Ecto neural progenitor cell (in vitro differentiated cells): ENCODE measurements at places on chromosomes 2 and 18.
A peak's percentile ranks its signal among the peaks of the same experiment; 100 is the strongest.

DNA sequence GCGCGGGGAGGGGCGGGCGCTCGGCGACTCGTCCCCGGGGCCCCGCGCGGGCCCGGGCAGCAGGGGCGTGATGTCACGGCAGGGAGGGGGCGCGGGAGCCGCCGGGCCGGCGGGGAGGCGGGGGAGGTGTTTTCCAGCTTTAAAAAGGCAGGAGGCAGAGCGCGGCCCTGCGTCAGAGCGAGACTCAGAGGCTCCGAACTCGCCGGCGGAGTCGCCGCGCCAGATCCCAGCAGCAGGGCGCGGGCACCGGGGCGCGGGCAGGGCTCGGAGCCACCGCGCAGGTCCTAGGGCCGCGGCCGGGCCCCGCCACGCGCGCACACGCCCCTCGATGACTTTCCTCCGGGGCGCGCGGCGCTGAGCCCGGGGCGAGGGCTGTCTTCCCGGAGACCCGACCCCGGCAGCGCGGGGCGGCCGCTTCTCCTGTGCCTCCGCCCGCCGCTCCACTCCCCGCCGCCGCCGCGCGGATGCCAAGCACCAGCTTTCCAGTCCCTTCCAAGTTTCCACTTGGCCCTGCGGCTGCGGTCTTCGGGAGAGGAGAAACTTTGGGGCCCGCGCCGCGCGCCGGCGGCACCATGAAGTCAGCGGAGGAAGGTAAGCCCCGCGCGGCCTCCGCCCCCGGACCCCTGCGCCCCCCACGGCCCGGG is at the start of gene NFATC1:
Gene NFATC1 (plus strand): TSS at position 170 of the 644 bp plus-strand sequence. CDS start 295 bp downstream, at position 465.
- peak; percentile 85 for DNase-seq

- peak; percentile 86 for DNase-seq
Measured at GRCh38 chr2:234135750-234136221, 85.3 kb downstream of the SPP2 start.

- no peak for DNase-seq
Measured at GRCh38 chr2:113981404-113982134, 91.7 kb downstream of the ACTR3 start.

GRCh38 chr2:51025906-51026555 is 5.9 kb downstream of the NRXN1 start:
- no peak for DNase-seq
